ENCODE measurements at places on chromosomes 1 and 21.

- no peak for DNase-seq
Observed at GRCh38 chr1:247104965-247105364, 809 bp upstream of the ZNF669 start.

GRCh38 chr1:229064320-229065168, 206.4 kb upstream of the RAB4A start:
- no peak for DNase-seq

GRCh38 chr1:168829876-168830275, 100.9 kb upstream of the DPT start:
- DNase-seq = no peak

- no peak for DNase-seq
Observed at GRCh38 chr21:32413015-32413504, 554 bp downstream of the EVA1C start.

DNA sequence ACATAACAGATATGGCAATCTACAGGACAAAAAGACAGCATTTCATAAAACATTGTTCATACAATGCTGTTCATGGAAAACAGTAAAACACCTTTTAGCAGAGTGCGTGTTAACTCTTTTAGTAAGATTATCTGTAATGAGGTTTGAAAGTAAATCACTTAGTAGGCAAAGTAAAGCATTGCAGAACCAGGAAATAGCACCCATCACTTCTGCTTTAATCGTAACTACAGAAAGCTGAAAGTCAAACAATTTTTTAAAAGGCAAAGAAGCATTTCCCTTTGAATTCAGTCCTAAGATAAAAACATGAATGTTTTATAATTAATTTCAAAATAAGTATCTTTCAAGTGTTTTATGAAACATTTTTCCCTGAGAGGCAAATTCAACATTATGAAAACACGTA, 63.3 kb upstream of the RNF11 start:
- DNase-seq = no peak

GRCh38 chr1:86517336-86517735, 29.5 kb upstream of the CLCA4 start:
- DNase-seq = no peak

- DNase-seq = no peak
Observed at GRCh38 chr21:44948426-44949120, 8.7 kb downstream of the SLX9 start.
